ENCODE measurements at places on chromosomes 16 and 17. TPM values are rescaled to one million over a fixed set of nuclear protein-coding genes. Genes with fewer than 3 reads are reported as not detected.

- DNase-seq = no peak
Observed at GRCh38 chr17:17935321-17936271, 36.6 kb downstream of the TOM1L2 start.

Gene MPDU1
- 100 TPM for total RNA-seq

DNA sequence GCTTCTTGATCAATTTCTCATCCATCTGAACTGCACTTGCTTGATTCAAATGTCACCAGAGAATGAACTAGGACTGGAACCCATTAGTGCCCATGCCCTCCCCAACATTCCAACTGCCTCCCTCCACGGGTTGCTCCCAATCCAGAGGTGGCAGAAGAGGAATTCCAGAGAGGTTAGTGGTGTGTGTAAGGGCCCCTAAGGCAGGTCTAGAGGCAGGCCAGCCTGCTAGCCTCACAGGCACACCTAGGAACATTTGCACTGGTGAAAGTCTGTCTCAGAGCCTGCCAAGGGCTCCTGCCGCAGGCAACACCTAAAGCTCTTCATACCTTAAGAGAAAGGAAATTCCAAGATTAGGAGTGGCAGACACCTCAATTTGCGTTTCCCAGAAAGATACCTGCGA, 21.2 kb upstream of the CMTM4 start:
- DNase-seq = no peak

- DNase-seq = peak; percentile 43
Observed at GRCh38 chr17:17724307-17725010, 43.2 kb downstream of the RAI1 start.

Gene ABCA6
- 100 TPM for total RNA-seq

GRCh38 chr16:56470666-56471065, 19.3 kb downstream of the OGFOD1 start:
- no peak for DNase-seq

Gene HSPB9
- not detected for total RNA-seq

DNA sequence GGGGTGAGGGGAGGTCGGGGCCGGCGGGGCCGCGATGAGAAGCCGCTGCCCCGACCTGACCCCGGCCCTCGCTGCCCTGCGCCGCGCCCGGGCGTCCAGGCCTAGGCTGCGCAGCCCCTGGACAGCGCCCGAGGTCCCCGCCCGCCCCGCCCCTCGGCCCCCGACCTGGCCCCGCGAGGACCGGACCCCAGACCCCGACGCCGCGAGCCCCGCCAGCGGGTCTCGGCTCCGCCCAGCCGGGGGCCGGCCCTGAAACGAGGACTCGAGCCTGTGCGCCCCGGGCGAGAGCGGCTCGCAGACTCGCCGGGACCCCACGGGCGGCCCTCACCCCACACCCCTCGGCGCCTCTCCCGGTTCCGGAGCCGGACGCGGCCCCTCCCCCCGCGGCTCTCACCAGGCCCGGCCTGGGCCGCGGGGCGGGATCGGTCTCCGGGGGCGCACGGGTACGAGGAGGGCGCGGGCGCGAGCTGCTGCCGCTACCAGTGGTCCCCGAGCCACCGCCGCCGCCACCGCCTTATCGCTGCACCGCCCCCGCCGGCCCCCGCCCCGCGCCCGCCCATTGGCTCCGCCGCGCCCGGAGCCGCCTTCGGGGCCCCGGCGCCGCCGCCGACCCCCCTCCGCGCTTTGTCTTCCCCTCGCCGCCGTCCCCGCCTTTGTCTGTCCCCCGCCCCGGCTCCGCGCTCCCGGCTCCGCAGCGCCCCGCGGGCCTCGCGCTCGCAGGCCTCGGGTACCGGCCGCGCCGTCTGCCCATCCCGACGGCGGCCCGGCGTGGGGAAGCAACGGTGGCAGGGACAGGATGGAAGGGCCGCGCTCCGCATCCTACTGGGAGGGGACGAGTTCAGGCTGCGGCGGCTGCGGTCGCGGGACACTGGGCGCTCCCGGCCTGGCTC, at the start of gene LIMD2:
Gene LIMD2, minus strand, starts transcription at position 488 of the 890 bp plus-strand sequence. CDS start 827 bp downstream, outside the sequence.
- DNase-seq = no peak

Gene EXOC3L1
- total RNA-seq = 2.2 TPM

All from pulmonary artery endothelial cell (primary cell).